Activated CD4-positive, alpha-beta memory T cell treated with anti-CD3 and anti-CD28 coated beads for 36 hours (primary cell): ENCODE measurements at places on chromosomes 5 and 9. TPM values are rescaled to one million over a fixed set of nuclear protein-coding genes. Genes with fewer than 3 reads are reported as not detected.

Gene NSG2
- total RNA-seq = not detected

Gene NSMF
- total RNA-seq = 31.6 TPM

Gene NR6A1
- 0.83 TPM for total RNA-seq

Gene GLIPR2
- 25.8 TPM for total RNA-seq

Gene SMIM33
- 1.5 TPM for total RNA-seq

Gene SV2C
- 0.02 TPM for total RNA-seq

Gene TRIP13
- 33.9 TPM for total RNA-seq

Gene MEIKIN
- total RNA-seq = 0.93 TPM

Gene HRCT1
- not detected for total RNA-seq

Gene EQTN
- total RNA-seq = not detected

Gene NME5
- total RNA-seq = not detected

Gene PTGR1
- total RNA-seq = 4.8 TPM

DNA sequence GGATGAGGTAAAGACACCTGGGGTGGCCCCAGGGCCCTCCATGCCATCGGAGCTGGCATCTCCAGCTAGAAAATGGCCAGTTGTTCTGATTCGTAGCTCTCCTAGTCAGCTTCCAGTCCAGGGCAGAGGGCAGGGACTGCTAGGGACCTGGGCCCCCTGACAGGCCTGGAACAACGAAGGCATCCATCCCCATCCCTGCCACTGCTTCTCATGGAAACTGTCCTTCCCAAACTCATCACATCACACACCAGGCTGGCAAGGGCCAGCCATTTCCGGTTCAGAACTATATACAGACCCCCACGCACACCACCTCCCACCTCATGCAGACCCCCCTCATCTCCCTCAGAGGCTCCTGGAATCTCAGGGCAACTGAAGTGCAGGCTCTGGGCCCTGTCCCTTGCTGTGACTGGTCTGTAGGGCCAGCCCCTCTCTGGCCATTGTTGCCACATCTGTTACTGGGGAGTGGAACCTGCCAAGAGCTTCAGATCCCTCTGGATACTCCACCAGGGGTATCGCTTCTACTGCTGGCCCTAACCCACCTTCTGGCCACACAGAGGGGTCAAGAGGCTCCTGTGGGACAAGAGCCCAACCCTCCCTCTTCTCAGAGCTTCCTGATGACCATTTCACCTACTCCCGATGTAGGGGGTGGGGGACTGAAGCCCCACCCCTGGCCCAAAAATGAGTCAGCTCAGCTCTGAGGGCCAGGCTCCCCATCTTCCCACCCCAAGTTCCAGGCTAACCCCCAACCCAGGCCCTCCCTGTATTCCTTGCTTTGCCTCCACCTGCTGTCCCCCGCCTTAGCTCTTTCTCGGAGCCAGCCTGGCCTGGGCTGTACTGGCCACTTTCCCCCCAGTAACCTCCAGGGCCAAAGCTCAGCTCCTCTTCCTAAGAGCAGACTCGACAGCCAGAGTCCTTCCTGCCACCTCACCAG is 1.2 kb upstream of the MZB1 start:
- no peak for DNase-seq

- no peak for DNase-seq
Measured at GRCh38 chr9:35078066-35078465, 1.7 kb downstream of the FANCG start.

GRCh38 chr9:34898846-34899245 is 59.2 kb upstream of the PHF24 start:
- no peak for DNase-seq

GRCh38 chr9:18746631-18747030 is 272.7 kb downstream of the ADAMTSL1 start:
- DNase-seq = no peak

- DNase-seq = no peak
Measured at GRCh38 chr5:61966997-61967396, 339.0 kb upstream of the KIF2A start.

- DNase-seq = no peak
Measured at GRCh38 chr9:17744786-17745185, 165.9 kb downstream of the SH3GL2 start.

GRCh38 chr5:66284588-66285342 is 140.7 kb downstream of the SREK1 start:
- DNase-seq = no peak

DNA sequence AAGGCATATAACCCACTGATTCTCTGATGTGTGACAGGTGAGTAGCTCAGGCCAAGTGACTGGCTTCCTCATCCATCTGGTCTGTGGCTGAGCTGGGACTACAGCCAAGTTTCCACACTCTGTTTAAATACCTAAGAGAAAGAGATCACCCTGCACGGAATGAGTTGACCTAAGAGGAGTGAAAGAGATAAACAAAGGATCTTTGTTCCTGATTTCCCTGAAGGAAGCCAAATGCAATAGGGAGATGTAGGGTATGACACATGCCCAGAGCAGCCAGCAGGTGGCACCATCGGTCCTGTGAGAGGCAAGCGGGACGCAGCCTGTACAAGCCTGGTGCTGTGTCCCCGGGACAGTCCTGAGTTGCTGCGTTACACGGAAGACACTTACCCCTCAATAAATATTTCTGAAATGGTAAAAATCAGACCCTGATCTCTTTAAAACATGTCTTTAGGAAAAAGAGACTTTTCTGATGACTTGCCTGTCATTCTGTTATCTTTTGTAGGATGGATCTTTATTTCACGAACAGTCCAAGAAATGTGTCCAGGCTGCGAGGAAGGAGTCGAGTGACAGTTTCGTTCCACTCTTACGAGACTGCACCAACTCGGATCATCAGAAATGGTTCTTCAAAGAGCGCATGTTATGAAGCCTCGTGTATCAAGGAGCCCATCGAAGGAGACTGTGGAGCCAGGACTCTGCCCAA is 41.1 kb downstream of the GALNT12 start:
- DNase-seq = peak; percentile 86

- no peak for DNase-seq
Measured at GRCh38 chr5:38916802-38917201, 71.0 kb downstream of the OSMR start.

GRCh38 chr5:10454591-10455276 is 13.1 kb downstream of the ROPN1L start:
- no peak for DNase-seq

GRCh38 chr9:114899995-114900394 is 30.4 kb downstream of the TNFSF8 start:
- DNase-seq = no peak

DNA sequence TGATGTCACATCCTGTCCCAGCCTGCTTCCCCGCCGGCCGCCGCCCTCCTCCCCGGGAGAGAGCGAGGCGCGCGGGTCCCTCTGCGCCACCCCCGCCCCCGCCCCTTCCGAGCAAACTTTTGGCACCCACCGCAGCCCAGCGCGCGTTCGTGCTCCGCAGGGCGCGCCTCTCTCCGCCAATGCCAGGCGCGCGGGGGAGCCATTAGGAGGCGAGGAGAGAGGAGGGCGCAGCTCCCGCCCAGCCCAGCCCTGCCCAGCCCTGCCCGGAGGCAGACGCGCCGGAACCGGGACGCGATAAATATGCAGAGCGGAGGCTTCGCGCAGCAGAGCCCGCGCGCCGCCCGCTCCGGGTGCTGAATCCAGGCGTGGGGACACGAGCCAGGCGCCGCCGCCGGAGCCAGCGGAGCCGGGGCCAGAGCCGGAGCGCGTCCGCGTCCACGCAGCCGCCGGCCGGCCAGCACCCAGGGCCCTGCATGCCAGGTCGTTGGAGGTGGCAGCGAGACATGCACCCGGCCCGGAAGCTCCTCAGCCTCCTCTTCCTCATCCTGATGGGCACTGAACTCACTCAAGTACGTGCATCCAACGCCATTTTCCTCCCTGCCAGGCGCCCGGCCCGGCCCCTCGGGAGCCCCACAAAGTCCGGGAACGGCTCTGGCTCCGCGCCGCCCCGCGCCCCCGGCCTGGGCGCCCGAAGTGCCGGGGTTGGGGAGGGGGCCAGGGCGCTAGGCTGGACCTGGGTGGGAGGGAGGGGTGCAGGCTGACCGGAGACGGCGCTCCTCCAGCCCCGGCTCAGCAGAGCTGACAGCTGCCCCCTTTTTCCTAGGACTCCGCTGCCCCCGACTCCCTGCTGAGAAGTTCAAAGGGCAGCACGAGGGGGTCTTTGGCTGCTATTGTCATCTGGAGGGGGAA is 12.0 kb upstream of the OLFM1 start:
- DNase-seq = peak; percentile 4

GRCh38 chr5:58459146-58460001 is 512 bp downstream of the PLK2 start:
- no peak for DNase-seq

DNA sequence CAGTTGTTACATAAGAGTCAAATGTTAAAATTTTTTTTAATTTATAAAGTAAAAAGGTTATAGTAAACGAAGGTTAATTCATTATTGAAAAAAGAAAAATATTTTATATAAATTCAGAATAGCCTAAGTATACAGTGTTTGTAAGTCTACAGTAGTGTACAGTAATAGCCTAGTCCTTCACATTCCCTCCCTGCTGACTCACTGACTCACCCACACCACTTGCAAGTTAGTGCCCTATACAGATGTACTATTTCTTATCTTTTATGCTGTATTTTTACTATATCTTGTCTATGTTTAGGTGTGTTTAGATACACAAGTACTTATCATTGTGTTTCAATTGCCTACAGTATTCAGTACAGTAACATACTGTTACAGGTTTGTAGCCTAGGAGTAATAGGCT is 57.6 kb downstream of the MAMDC2 start:
- no peak for DNase-seq

GRCh38 chr5:16844952-16845351 is 91.1 kb downstream of the MYO10 start:
- no peak for DNase-seq

DNA sequence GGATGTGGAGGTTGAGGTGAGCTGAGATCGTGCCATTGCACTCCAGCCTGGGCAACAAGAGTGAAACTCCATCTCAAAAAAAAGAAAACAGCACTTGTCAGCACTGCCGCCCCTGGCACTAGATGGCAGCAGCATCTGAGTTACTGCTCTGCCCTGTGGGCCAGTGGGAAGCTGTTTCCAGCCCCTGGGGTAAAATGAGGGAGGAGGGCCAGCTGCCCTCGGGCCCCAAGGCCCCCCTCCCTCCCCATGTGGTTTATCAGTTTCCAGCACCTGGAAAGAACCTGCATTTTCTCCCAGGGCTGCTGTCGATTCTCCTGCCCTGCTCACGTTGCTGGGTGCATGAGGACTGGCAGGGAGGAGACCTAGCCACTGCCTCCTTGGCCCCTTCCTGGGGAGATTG is 13.2 kb upstream of the CEL start:
- DNase-seq = peak; percentile 55

DNA sequence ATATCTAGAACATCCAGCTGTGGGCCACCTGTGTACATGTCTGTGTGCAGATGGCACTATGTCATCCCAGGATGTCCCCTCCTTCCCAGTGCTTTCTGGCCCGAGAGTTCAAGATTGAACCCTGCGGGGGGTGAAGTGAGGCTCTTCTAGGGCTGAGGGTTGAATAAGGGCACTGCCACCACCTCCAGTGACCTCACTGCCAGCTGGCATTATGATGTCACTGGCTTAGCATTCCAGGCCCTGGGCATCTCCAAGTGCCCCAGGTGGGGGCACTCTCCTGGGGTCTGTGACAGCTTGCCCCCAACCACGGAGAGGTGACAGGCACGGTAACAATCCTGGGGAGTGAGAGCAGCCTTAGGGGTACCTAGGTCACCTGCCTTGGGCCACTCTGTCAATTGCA is 27.1 kb downstream of the CXXC5 start:
- no peak for DNase-seq

- DNase-seq = no peak
Measured at GRCh38 chr5:147384346-147385193, 125.3 kb downstream of the DPYSL3 start.

DNA sequence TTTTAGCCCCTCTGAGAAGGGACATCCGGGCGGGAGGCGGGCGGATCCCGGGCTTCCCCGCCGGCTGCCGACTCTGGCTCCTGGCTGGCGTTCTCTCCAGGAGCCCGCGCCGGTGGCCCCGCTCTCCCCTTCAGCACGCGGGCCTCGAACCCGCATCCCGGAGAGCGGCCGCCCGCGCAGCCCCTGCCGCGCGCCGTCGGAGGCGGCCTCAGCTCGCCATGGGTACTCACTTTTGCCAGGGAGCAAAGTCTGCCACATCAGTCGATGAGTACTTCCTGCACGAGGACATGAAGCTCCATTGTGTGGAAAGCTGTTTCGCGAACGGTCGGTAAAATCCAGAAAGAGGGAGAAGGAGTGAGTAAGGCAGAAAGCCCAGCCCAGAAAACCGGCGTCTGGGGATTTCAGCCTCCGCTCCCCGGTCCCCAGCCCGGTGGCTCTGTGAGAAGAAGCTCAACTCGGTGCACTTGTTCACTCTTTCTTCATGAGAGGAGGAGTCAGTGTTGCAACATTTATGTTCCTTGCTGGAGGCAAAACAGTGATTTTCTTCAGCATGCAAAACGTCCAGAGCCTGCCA is at the start of gene PRLR:
TSS of gene PRLR (minus strand) at position 450 of the 574 bp plus-strand sequence. CDS start 140,867 bp downstream, outside the sequence.
- DNase-seq = no peak

- no peak for DNase-seq
Measured at GRCh38 chr5:78810098-78810920, 161.7 kb upstream of the LHFPL2 start.

DNA sequence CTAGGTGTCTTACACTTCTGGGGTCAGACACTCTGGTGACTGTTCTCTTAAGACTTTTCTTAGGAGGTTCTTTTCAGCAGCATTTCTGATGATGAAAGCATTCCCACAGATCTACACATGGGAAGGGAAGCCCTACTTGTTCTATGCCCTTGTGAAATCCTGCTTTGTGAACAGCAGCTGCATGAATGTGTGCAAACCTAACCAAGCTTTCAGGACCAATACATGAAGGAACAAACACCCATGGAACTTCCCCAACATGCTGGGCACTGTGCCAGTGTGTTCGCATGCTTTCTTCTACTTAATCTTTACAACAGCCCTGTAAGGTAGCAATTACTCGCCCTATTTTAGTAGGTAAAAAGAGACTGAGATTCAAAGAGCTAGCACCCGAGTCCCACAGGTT is 439.9 kb upstream of the KLF4 start:
- no peak for DNase-seq

- no peak for DNase-seq
Measured at GRCh38 chr9:72902268-72902667, 50.6 kb downstream of the ALDH1A1 start.

DNA sequence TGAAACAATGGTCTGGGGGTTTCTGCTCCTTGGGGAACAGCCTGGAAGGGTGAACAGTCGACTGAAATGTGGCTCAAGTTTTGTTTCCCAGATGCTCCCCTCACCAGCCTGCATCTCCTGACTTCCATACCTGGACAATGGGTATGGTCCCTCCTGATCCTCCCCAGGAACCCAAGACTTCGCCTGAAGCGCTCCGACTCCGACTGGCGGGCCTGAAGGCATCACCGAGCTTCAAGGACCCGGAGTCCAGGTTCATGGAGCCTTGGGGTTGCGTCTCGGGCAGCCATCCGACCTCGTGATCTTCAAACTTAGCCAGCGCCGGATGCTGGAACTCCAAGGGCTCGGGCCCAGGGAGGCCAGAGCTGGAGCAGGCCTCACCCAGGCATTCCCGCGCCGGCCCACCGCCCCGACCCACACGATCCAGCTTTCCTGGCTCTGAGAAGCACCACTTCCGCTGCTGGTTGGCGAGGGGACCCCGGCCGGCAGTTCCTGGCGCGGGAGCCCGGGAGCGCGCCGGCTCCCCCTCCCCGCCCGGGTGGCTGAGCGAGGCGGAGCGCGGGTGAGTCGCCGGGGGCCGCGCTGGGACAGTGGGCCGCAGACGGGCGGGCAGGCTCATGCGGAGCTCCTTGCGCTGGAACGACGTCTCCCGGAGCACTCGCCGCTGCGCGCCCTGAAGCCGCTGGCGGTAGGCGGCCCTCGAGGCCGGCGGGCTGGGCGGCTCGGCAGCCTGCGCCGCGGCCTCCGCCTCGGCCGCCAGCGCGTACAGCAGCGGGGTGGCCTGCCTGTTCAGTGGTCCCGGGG is 5.2 kb downstream of the SHROOM1 start:
- no peak for DNase-seq

GRCh38 chr5:154478752-154479159 is 729 bp upstream of the HAND1 start:
- DNase-seq = no peak
